WTC11 (cell line): ENCODE measurements at places on chromosomes 4 and X. TPM values are rescaled to one million over a fixed set of nuclear protein-coding genes. Genes with fewer than 3 reads are reported as not detected.
A peak's percentile ranks its signal among the peaks of the same experiment; 100 is the strongest.

Gene SLC25A14
- total RNA-seq, result 14.5 to 21.2 TPM (median 16.1 TPM) in 3 replicates

GRCh38 chr4:2217726-2218125 is 24.2 kb downstream of the HAUS3 start:
- no peak for DNase-seq

Gene RASSF6
- total RNA-seq, result 0.15 to 0.27 TPM (median 0.18 TPM) in 3 replicates

- peak; percentile 49 for DNase-seq
Measured at GRCh38 chrX:791479-792034, 161.0 kb downstream of the SHOX start.

DNA sequence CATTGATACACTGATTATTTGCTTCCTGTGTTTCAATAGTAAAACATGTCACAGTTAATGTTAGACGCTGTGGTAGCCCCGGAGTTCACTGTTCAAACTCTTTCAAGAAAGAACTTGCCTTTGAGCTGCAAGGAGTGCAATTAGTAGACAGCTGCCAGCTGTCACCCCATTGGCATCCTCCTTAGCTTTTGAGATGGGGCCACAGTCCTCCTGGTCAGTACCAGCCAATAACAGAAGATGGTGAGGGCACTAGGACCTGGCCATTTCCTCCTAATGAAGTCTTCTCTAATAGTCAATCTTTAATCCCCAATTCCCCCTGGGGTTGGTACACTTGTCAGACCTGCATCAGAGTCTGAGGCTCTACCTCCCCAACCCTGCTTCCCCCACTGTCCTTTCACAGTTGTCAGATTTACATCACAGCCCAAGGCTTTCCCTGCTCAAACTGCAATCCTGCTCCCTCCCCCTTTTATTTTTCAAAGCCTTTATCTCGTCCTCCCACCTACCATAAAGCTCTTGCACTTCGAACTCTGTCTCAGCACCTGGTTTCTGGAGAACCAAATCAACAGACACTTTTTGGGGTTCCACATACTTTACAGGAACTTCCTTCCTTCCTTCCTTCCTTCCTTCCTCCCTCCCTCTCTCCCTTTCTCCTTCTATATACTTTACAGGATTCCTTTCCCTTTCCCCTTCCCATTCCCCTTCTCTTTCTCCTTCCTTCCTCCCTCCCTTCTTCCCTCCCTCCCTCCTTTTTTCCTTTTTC is 182.0 kb downstream of the RASL11B start:
- DNase-seq, result no peak

DNA sequence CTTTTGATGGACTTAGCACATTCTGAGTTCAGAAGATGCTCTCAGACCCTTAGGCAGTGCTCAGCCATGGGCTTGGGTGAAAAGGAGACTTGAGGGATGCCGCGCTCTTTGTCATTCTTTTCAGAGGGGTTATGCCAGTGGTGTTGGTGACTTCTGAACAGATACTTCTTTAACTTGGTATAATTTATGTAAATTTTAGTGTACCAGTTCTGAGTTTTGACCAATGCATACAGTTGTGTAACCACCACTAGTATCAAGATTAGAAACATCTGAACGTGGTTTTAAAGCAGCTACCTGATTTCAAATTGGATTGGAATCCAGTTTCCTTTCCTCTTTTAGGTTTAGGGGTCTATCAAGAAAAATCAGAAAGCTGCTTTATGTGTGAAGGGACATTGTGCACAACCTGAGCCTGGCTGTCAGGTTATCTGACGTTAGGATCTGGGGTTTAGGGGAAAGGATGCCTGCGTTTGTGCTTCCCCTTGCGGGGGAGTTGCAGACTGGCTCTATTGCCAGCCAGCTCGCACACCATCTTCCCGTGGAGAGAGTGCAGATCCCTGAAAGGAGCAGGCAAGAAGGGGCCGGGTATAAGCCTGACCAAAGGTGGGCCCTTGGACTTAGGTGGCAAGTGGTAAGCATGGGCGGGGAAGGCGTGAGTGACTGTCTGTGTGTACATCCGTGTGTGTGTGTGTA is 19.0 kb downstream of the SMS start:
- no peak for DNase-seq

- no peak for DNase-seq
Measured at GRCh38 chrX:136538811-136539210, 6.8 kb downstream of the VGLL1 start.

Gene DGKK
- total RNA-seq, result 1.9 to 3.2 TPM (median 2.9 TPM) in 3 replicates
